ENCODE measurements at places on chromosomes 13 and 19. TPM values are rescaled to one million over a fixed set of nuclear protein-coding genes. Genes with fewer than 3 reads are reported as not detected.

DNA sequence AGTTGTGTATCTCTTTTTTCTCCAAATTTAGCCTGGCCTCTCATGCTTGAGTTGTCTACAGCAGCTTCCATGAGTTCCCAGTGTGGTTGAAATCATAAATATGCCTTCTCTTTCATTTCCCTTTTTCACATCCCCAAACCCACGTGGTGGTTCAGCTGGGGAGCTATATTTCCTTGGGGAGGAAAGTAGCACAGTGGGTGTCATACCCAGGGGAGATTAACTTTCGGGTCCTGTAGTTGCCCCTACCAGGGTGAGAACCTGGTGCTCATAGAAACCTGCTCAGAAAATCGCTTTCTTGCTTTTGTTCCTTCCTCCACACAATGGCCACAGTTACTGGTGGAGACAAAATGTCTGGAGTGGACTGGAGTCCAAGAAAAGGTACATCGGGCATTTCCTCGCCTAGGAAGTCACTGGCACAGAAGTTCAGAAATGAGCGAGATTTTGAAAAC lies 7.0 kb upstream of the LILRA4 start:
- no peak for DNase-seq

DNA sequence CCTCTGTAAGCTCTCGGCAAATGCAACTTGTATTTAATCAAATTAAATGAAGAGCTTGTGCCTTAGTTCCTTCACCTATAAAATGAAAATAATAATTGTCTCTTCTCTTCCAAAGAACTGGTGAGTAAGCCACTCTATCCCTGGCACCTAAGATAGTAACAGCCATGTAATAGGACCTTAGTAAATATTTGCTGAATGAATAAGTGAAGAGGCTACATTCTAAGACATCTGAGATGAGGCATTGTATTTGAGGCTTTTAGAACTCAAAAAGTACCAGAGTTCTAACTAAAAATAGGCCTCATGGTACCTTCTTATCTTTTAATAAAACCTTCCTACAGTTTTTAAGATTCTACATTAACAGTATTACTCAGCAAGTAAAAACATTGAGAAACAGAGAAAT lies 17.3 kb upstream of the DCLK1 start:
- no peak for DNase-seq

DNA sequence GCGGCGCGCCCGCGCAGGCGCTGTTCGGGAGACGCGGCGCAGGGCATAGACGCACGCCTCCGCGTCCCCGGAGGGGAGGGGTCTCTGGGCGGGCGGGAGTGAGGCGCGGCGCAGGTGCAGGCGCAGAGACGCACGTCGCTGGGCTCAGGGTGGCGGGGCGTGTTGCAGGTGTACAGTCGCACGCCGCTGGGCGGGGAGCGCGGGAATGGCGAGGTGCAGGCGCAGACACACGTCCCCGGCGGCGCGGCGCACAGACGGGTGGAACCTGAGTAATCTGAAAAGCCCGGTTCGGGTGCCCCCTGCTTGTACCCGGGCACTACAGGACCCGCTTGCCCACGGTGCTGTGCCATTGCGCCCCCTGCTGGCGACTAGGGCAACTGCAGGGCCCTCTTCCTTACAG lies 44.7 kb downstream of the PLPP2 start:
- peak; percentile 47 for DNase-seq

The CLDN10 gene
- total RNA-seq: 1.6 TPM

- no peak for DNase-seq
Measured at GRCh38 chr13:73656863-73657262, 477.3 kb downstream of the KLF12 start.

DNA sequence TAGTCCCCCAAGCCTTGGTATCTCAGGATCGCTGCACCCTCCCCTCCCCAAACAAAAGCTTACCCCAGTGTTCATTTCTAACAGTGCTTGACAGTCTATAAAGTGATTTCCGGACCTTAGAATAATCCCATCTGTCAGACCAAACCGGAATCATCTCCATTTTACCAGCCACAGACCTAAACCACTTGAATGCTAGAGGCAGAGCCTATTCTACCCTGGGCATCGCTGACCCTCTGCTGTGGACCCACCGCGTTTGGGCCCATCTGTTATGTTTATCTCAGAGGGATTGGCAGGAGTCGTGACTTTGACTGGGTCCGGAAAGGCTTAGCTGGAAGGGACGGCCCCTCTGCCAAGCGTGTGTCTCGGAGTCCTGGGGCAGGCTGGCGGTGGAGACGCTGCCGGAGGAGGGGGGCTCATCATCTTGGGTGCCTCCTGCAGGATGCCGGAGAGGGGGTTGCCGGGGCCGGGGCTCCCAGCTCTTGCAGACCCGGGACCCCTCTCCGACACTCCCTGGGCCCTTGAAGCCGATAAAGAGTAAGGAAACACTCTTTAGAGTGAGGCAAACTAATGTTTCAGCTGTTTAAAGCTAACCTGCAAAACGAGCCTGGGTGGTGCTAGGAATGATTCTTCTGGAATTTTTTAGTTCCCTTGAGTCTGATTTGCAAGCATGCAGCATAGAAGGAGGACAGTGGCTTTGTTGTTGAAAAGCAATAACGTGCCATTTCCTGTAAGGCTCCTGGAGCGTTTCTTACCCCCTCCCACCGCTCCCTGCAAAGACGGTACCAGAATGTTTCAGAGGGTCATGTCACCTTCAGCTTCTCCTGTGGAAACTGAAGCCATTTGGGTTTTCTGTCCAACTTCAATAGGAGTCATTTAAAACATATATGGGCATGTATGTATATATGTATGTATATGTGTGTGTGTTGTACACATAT lies 1.3 kb downstream of the SLC25A42 start:
- no peak for DNase-seq

GRCh38 chr13:111387026-111387871 lies 66.8 kb downstream of the TEX29 start:
- no peak for DNase-seq

DNA sequence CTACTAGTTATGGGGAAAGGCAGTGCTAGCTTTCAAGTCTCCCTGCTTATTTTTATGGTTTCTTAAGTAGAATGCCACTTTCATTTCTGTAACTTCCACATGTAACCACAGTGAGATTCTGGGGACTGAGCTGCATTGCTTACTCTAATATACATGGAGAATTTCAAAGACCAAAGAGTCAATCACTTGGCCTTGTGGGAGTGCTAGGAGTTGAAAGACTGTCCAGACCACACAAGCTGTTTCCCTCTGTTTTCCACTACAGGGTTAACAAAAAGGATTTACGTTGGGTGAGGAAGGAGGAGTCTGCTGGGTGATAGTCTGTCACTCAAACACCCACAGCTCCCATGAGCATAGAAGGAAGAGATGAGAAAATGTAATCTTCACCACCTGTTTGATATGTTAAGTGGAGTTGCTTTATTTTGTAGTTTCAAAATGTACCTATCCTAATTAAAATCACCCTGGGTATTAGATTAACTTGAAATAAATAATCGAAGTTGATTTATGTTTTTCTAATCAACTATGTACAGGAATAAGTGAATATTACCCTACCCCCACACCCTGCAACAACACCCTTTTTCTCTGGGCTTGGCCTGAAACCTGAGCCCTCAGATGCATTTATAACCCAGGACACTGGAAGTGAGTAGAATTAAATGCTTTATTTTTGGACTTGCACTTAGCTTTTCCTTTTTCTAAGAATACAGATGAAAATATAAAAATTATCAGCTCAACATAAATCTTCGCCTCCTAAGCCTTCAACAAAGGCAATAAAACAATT lies 225.8 kb upstream of the SLC10A2 start:
- no peak for DNase-seq

- DNase-seq: no peak
Measured at GRCh38 chr13:22736768-22737092, 444.0 kb upstream of the SGCG start.

- no peak for DNase-seq
Measured at GRCh38 chr13:77118134-77118533, 91.2 kb upstream of the FBXL3 start.

- DNase-seq: no peak
Measured at GRCh38 chr13:102405499-102406100, 3.8 kb upstream of the FGF14 start.

GRCh38 chr13:33264620-33264978 lies 21.0 kb downstream of the STARD13 start:
- DNase-seq: no peak
